SHP77 treated with DMSO at 0.1 percent for 48 hours (cell line): ENCODE measurements at places on chromosomes 1 and 21.

GRCh38 chr1:151692226-151692625 lies 24.4 kb downstream of the CELF3 start:
- no peak for DNase-seq

- peak; percentile 35 for DNase-seq
Observed at GRCh38 chr1:221284028-221284427, 404.8 kb downstream of the HLX start.

DNA sequence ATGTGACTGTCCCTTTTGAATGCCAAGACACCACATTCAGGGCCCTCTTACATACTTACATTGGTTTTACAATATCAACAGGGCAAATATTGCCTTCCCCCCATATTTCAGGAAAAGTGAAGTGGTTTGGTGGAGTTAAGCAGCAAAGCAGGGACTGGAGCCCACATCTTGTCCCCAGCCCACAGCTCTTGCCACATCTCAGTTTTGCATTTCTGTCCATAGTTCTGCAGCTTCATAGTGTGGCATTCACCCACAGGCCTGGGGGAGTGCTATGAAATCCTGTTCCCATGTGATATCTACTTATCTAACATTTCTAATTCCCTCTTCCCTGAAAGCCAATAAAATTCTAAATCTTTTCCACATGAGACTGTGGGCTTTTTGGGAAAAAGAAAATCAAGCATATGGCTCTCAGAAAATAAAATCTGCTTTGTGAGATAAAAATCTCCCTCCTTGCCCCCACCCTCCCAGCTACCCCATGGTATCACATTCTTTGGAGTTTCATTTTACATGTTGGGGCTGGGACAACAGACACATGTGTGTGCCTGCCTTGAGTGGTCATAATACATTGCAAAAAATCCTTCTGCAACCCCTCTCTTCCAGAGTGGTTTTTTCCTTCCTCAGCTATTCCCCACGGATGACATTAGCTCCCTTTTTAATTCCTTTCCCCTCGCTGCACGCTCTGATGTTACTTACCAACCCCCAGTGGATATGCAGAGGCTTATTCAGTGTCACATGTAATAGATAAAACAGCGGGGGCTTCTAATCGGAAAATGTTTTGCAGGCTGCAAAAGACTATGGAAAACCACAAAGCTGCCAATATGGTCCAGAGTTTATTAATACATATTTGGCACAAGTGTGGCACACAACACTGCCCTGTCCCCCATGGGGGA lies 20.5 kb upstream of the CD2 start:
- DNase-seq, result no peak

DNA sequence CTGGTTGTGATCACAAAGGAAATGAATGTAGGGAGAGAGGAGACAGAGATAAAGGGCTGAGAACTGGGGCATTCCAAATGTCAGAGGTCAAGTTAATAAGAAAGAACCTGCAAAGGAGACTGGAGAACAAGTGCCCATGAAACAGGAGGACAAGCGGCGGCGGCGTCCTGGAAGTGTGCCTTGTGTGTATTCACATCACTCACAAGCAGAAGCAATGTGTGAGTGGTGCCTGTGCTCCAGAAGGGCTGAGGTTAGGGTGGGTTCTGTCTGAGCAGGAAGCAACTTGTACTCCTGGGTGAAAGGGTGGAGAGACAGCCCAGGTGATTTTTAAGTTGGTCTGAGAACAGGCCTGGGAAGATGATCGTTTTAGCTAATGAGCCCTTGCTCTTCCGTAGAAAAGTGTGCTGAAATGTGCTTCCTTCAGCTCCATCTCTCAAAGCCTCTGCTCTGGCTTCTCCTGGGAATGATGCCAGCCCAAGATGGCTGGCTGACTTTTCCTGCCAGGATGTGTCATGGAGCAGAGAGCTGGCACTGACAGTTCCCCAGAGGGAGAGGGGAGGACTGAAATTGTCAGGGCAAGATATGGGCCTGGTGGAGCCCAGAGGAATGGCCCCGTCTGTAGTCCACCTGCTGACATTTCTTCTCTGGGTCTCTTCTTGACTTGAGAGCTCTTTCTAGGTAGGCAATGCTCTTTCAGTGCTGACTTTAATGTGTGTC lies 25.1 kb upstream of the PLEKHA6 start:
- DNase-seq, result no peak

DNA sequence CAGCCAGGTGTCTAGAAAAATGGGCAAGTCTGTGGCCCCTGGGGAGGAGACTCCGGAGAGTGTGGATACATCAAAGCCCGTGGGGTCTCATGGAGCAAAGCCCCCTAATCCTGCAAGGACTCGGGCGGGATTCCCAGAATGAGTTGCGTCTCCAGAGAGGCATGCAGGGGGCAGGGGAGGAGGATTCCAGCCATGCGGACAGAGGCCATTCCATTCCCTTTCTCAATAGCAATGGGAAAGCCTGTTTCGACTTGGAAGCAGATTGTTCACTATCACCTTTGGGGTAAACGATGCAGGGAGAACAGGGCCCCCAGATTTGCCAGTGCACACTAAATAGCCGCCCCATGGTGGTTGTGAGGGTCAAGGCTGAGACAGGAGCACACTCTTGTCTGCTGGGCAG lies 15.4 kb upstream of the PRDM15 start:
- DNase-seq, result no peak

DNA sequence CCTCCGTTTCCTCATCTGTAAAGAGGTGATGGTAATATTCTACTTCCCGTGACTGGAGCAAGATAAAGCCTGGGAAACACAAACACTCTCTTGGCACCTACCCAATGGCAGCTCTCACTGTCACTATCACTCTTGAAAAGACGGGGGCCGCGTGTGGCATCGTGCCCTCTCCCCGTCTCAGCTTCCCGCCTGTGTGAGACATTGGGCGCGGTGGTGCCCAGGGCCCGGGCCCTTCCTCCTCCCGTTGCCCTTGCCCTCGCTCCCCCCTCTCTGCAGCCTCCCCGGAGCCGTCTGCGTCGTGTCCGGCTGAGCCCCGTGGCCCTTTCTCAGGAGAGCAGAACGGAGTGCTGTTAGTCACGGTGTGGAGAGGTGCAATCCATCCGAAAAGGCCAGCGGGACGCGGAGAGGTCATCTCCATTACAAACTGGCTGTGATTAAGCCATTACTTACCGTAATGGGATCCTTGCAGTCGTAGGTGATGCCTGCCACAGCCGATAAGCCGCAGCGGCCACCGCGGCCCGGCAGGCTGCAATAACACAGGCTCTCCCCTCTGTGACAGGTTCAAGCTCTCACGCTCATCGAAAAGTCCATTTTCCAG lies 156.4 kb upstream of the ZC3H12A start:
- DNase-seq, result no peak

DNA sequence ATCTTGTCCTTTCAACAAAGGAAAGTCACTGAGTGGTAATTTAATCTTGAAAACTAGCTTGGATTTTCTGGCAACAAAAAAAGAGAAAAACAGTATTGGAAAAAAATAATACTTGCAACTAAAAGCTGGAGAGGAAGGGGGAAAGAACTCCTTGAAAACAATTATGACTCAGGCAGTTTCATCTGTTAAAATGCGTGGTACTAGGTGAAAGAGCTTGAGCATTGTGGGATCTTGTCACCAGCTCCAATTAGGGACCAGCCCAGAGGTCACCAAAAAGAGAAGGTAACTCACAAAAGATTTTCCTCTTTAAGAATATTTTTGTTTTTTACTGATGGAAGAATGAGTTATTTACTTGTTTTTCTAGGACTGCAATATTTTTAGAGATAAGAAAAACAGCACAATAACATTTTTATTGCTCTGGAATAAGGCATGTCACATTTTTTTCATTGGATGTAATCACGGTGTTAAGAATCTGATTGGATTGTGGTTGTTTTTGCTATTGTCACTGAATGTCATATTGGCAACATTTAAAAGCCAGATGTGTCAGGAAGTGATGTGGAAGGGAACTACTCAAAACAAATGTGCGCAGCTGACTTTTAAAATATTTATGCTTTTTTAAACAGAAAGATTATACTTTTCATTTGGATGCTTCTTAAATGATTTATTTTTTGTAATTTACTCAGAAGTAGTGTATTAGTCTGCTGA lies 78.5 kb upstream of the ADAMTS5 start:
- DNase-seq, result no peak

DNA sequence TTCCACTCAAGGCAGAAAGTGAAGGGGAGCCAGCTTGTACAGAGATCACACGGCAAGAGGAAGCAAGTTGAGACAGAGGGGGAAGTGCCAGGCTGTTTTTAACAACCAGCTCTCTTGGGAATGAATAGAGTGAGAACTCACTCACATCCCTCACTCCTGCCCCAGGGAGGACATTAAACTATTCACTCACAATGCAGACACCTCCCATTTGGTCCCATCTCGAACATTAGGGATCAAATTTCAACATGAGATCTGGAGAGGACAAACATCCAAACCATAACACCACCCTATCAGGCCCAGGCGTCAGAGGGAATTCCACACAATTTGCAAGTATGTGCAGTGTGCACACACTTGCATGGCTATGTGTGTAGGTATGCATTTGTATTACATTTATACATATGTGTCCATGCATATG lies 62.7 kb downstream of the DMAP1 start:
- no peak for DNase-seq

DNA sequence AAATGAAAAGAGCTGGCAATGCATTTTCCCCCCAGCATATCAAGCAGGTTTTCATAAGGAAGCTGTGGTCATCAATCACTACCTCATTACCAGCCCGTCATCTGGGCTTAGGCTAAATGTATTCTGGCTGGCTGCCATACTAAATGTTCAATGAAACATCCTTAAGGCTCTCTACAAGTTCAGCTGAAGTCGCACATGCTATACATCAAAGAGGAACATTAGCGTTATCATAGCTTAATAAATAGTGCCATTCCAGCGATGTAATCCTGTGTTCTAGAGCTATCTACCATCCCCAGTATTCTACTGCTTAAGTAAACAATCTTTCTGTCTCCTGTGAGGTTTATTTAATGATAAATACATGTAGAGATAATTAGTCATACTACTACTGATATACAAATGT lies 288.8 kb downstream of the DPYD start:
- DNase-seq, result peak; percentile 54

GRCh38 chr1:239274242-239274830 lies 112.0 kb upstream of the CHRM3 start:
- DNase-seq, result no peak

GRCh38 chr1:8980656-8981055 lies 35.0 kb downstream of the CA6 start:
- DNase-seq, result no peak

- no peak for DNase-seq
Observed at GRCh38 chr1:228487336-228488124, at the start of gene RNF187. TSS of gene RNF187 (plus strand) at chr1:228487382.

DNA sequence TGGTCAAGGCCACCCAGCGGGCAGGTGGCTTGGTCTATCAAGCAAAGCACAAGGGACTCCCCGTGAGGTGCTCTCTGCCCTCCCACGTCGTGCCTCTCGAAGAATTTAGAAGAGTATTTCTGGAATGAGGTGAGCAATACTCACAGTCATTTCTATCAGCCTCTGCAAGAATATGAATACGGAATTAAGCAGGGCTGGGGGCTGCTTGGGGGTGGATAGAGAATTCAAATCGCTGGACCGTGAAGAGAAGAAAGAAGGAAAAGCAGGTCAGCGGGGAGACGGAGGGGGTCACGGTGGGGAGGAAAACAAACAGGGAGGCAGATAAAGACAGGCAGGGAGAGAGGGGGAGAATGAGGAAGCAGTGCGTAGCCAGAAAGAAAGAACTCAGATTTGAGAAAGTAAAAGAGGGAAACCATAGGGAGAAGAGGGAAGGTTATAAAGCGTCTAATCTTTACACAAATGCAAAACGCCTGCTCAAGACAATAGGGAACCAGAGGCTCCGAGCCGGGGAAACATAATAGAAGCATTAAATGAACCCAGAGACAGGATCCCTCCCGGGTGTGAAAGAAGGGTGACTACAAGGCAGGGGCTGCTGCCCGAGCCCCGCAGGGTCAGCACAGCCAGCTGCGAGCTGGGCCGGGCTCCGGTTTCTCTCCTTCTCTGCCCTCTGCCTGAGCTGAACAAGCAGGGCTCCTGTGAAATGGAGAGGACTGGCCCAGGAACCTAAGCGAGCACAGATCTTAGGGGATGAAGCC lies 2.1 kb upstream of the EDN2 start:
- no peak for DNase-seq

DNA sequence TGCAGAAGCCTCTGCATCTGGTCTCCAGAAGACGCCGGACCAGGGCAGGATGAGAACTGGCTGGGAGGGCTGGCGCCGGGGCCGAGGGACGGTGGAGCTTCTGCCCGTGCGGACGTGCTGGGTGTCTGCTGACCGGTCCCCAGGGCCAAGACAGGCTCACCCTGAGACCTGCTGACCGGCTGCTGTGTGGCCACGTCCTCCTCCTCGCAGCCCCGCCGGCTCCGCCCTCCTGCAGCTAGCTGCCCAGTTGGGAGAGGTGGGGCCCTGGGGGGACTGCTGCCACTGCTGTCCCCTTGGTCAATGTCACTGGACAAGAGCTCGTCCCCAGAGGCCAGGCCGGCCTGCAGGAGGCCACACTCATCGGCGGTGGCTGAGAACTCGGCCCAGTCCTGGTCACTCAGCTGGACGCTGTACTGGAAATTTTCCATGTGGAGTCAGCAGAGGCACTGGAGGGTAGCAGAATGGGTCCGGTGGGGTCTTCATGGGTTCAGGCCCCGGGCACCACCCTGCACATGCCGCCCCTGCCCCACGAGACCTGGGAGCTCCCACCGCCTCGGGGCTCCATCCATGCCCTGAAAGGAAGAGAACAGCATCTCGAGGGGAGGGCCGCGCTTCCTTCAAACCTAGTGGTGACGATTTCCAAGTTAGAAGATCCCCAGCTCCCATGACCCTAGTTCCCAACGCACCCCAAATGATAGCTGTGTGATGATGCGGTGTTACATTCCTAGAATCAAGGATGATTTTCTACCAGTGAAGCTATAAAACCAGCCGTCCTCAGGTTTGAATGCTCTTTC lies 1.1 kb downstream of the PERM1 start:
- no peak for DNase-seq

DNA sequence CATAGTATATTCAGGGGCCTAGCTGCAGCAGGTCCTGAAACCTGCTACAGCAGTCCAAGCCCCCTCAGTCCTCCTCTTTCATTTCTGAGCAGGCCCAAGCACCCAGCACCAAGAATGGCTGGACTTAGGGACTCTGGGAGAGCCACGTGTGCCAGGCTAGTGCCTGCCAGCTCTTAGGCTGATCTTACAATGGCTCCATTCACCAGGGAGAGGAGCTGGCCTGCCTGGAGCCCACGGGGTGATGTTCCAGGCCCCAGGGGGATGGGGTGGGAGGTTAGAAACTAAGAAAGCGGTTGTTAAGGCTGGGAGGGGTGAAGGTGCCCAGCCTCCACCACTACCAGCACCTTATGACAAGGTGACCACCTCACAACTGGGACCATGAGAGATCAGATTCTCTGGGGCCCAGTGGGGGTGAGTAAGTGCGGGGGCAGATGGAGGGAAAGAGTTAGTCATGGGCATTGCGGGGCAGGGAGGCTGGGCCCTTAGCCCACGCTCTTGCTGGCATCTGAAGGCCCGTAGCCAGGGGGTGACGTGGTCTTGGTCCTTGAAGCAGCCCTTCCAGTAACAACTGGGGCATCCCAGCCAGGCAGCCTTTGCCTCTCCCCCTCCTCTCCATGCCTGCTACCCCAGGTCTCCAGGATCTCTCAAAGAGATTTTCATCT lies 30.3 kb upstream of the CLIC4 start:
- DNase-seq, result no peak

- DNase-seq, result no peak
Observed at GRCh38 chr1:166069390-166069789, 97.4 kb downstream of the FAM78B start.
